Stimulated activated naive CD4-positive, alpha-beta T cell (primary cell): ENCODE measurements at places on chromosomes 3 and 15.

- DNase-seq: no peak
Measured at GRCh38 chr3:188184649-188185048, 30.7 kb downstream of the LPP start.

DNA sequence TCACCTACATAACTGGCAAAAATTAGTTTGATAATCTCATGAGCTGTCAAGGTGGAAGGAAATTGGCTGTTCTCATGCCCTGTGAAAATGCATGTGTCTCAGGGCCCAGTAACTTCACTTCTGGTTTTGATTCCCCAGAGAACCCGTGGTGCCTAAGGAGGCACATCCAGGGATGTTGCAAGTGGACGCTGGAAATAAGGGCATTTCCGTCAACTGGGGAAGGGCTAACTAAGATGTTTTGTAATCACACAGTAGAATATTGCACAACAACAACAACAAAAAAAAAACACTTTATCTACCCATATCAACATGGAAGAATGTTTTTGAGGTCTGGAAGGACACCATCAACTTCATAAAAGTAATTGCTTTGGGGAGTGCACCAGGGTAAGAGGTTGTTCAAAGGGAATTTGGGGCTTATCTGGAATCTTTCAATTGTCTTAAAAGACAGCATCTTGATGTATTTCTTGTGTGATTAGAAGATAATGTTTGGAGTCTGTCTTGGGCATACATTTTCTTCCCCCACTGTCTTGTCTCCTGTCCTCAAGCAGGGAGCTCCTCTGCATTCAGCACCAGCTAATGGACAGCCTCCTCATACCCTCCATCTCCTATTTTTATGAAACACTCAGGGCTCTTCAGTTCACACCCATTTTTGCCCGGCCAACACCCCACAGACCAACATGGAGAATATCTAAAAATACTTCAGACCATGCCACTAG, 37.2 kb upstream of the PRR20G start:
- no peak for DNase-seq

GRCh38 chr15:34984889-34985630, 3.0 kb downstream of the ZNF770 start:
- DNase-seq: no peak

- no peak for DNase-seq
Measured at GRCh38 chr3:104960579-104960978, 406.1 kb upstream of the ALCAM start.

- peak; percentile 4 for DNase-seq
Measured at GRCh38 chr3:57983734-57984518, 24.3 kb upstream of the FLNB start.

GRCh38 chr3:101828691-101829436, 20.4 kb upstream of the NFKBIZ start:
- DNase-seq: peak; percentile 39

- DNase-seq: no peak
Measured at GRCh38 chr15:23897531-23897930, 210.4 kb upstream of the NDN start.

GRCh38 chr3:144822671-144823070, 851.0 kb downstream of the DIPK2A start:
- DNase-seq: no peak

GRCh38 chr3:59374091-59374817, 324.4 kb upstream of the CFAP20DC start:
- no peak for DNase-seq

DNA sequence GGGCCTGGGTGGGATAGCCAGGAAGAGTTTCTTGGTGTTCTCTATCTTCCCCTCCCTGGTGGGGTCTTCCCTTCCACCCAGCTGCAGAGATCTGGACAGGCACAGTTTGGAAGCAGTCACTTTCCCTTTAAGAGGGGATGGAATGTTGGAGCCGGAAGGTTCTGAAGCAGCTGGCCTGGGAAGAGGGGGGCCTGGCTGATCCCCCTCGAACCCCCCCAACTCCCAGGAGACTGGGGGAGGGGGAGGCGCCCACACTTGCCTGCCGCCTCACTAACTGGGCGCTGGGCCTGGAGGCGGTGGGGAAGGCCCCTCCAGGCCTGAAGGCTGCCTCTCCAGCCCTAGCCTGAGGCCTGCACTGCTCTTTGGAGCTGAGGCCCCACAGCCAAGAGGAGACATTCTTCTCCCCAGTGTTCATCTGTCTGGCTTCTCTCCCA, 1.4 kb downstream of the DVL3 start:
- no peak for DNase-seq

DNA sequence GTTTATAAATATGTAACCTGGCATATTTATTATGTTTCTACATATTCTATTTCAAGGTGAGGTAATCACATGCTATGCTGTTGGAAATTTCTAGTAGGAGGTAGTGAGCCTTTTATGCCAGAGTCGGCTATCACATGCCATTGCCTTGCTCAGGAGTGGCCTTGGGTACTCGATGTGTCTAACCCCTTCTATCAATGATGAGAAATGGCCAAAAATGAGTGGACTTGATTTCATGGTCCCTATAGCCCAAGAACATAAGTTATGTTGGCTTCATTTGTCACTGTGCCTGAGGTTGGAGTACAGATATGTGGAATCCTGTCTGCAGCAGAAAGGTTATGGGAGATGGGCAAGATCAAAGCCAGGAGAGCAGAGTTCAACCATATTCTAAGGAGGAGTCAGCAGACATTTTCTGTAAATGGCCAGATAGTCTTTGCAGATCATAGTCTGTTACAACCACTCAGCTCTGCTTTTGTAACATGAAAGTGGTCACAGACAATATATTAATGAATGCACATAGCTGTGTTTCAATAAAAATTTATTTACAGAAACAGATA, 554.4 kb downstream of the PDCD6IP start:
- DNase-seq: no peak

GRCh38 chr15:63146684-63147083, 10.6 kb downstream of the RPS27L start:
- no peak for DNase-seq

DNA sequence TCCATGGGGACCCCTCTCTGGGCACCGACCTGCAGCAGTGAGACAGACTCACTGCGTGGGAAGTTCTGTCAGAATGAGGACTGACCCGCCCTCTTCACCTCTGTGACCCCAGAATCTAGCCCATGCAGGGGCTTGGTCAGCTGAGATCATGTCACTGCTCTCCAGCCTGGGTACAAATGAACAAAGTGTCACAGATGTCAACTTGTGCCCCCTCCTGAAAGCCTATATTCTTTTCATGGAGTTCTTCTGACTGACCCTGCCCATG, 210.8 kb downstream of the XXYLT1 start:
- DNase-seq: no peak

DNA sequence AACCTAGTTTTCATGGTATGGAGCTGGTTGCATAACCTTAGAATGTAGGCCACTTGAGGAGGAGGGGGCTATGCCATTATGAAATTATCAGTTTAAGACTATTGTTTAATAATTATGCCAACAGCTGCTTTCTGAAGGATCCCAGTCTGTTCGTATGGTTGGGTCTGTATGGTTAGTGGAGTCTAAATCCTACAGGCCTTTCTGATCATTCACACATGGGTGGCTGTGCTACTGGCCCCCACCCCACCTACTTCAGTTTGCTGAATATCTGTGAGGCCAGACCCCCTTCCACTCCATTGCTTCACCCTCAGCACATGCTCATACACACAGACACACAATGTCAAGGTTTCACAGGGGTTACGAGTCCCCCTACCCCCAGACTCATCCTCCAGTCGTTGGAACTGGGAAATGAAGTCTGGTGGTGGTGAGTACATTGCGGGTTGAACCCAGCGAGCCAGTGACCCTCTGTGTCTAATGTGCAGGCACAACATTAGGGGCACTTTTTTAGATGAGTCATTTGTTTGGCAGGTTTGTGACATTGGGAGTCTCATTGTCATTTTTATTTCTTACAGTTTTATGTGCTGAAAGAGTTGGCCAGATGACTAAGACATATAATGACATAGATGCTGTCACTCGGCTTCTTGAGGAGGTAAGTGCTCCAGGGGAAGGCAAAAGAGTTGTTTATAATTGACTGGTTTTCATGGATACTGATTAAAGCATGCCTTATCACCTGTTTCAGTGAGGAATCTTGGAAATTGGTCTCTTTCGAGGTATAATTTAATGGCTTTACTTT, 85.3 kb downstream of the TRAK1 start:
- DNase-seq: no peak

DNA sequence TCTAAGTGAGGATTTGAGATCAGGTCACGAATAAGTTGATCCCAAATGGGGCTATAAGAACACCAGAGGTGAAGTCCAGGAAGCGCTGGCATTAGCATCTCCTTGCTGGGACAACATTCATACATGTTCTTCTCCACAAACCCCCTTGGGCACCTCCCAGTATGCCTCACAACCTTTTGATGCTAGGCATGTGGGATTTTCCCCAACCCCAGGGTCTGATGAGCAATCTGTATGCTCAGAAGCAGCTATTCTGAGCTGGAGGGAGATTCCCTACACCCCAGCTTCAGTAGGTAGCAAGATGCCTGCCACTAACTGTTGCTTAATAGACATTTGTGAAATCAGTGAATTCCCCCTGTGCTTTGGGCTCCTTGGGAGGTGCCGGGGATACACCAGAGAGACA, 32.2 kb downstream of the SLC6A11 start:
- no peak for DNase-seq

DNA sequence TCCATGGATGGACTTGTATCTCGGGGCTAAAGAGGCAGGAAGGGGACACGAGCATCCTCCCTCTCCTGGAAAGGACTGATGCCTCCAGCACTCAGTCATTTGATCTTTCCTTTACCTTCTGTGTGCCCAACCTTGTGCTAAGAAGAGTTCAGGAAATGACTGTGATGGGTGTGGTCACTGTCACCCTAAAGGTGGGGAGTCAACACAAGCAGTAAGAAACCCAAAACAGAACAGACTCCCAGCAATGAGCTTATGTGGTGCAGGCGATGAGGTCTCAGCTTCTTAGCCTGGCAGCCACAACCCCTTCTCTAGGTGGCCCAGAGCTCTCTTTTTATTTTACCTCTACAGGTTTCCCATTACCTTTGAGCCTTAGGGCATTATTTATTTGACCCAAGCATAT, 3.8 kb downstream of the MPI start:
- DNase-seq: peak; percentile 71

GRCh38 chr15:85063088-85063487, 81.4 kb downstream of the PDE8A start:
- no peak for DNase-seq

- no peak for DNase-seq
Measured at GRCh38 chr15:89860431-89860830, 33.4 kb downstream of the AP3S2 start.
